Stimulated activated CD4-positive, alpha-beta T cell treated with anti-CD3 and anti-CD28 coated beads, Interleukin-15, amount 100 ng/mL, for 1 hour (primary cell): ENCODE measurements at places on chromosomes 2 and 18.

- no peak for DNase-seq
Observed at GRCh38 chr2:220341014-220341413, 713.6 kb downstream of the SLC4A3 start.

- no peak for DNase-seq
Observed at GRCh38 chr2:5839550-5839949, 147.4 kb downstream of the SOX11 start.

DNA sequence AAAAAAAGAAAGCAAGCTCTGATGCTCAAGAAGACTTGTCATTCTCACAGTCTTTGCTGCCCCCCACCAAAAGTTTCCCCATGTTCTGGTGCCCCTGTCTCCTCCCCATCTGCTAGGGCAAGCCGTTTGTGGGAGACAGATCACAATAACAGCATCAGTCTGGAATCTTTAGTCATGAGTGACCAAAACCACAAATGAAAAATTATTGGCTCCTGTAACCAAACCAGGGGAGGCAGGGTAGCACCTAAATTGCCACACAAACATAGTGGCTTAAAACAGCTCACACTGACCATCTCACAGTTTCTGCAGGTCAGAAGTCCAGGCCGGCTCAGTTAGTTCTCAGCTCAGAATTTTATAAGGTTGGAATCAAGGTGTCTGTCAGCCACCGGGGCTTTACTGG, 9.1 kb upstream of the B3GNT7 start:
- DNase-seq = no peak

DNA sequence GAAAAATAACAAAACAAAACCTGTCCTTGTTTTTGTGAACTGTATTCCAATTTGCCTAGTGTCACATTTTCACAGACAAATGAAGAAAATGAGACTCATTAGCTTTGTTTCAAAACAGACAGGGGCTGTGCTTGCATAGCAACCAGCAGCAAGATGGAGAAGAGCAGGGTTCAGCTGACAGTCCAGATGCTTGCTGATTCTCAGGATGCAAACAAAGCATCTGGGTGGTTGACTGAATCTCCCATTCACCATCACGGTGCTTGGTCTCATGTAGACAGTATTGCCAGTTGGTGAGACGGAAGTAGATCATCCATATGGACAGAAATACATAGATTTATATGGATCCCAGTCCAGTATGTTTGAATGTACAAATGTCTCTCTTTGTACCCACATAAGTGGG, 326.8 kb downstream of the CCDC85A start:
- no peak for DNase-seq

- no peak for DNase-seq
Observed at GRCh38 chr2:67075056-67075455, 322.1 kb upstream of the ETAA1 start.

DNA sequence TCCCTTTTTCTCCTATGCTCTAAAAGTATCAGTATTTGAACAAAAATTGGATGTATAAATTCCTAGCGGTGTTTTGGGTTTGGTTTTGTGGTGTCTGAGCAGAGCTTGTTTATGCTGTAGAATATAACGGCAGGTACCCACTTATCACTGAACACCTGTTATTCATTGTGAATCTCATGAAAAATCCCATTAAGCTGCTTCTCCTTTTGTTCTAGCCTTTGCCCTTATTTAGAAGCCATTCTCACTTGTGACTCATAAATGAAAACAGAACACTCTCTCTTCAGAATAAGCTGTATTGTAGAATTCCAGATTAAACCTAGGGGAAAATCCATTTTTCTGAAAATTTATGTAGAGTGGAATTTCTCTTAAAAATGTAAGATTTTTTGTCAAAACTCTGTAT, 104.0 kb downstream of the PRPF40A start:
- DNase-seq = no peak

- DNase-seq = no peak
Observed at GRCh38 chr18:68817584-68817983, 19.7 kb downstream of the CCDC102B start.

GRCh38 chr2:227511239-227511930, 39.4 kb downstream of the AGFG1 start:
- no peak for DNase-seq

- no peak for DNase-seq
Observed at GRCh38 chr2:8722986-8723385, 41.1 kb downstream of the ID2 start.

DNA sequence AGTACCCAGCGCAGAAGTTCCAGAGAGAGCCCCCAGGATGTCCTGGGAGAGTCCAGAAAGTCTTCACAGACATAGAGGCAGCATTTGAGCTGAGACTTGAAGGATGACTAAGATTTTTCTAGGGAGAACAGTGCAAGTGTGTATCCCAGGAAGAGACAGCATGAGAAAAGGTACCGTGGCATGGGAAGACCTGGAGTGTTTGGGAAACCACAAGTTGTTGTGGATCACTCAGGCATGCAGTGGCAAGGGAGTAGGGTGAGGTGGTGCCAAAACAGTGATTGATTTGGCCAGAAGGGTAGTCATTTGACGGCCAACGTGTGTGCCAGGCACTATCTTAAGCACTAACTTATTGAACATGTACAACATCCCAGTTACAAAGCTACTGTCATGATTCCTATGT, 24.5 kb upstream of the KCNK3 start:
- no peak for DNase-seq

DNA sequence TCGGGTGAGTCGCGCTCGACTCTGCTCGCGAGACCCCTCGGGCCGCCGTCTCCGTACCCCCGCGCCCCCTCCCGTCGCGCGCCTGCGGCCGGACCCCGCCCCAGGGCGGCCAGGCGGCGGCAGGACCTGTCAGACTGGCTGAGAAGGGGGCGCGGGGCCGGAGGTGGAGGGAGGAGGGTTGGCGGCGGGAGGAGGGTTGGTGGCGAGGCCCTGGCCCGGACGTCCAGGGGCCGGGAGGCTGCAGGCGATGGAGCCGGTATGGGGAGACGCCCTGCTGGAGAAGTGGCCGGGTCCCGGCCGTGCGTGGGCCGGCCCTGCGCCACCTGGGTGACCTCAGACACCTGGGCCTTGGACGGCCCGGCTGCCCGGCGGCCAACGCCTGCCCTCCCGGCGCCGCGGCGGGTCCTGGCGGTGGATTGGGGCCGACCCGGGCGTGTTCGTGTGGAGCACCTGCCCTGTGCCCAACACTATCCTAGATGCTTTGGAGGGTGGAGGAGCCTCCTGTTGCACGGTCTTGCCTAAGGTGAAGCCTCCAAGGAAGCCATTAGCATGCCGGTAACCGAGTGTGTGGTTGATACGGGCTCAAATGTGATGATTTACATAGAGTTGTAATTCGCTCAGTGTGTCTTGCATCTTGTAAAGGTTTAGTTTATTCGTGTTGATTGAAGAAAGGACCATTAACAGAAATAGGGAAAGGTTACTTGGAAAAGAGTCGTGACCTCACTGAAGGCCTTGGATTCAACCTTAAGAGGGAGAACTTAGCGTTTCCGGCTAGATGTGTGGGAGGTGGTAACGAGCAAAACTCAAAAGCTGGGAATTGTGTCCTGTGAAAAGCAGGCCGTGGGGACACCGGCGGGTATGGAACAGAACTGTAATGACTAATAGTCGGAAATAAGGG, 550 bp downstream of the MYL12B start:
- no peak for DNase-seq

DNA sequence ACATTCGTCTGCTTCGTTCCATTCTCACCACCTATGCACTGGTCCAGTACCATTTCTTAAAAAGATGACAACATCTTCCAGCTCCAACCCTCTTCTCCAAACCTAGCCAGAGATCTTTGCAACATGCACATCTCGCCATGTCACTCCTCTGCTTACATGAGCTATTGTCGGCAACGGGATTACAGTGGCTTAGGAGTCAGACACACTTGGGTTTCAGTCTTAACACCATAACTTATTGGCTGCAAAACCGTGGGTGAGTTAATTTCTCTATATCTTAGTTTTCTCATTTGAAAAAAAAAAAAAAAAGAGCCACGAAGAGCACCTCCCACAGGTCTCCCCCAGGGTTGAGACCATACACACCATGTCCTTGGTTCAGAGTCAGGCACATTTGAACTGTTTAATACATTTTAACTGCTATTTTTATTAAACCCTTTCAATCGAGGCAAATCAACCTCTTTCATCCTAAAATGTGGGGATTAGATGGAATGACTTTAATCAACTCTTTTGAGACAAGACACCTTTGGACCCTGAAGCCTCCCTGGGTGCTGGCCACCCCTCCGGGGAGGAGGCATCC, 889 bp downstream of the ANKRD29 start:
- DNase-seq = no peak

DNA sequence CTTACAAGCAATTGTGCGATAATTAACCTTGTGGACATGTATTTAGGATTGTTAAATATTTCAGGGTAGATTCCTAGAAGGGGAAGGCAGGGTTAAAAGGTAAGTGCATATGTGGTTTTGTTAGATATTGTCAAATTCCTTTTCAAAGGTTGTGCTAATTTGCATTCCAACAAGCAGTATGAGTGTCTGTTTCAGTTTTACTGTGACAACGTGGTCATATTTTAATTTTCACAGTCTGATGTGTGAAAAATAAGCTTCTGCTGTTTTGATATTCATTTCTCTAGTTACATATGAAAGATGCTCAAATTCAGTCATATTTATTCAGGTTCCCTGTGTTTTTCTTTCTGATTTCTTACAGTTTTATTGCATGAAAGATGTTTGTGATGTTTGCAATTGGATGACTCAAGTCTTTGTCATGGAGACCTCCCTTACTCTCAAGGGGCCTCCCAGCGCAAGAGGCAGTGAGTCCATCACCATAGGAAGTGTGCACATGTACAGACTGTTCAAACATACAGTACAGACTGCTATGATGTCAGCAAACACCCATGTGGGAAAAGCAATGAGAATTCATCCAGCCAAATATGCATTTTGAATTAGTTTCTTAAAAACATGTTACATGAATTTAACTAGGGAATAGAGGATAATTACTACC, 310.8 kb downstream of the GALR1 start:
- DNase-seq = no peak

DNA sequence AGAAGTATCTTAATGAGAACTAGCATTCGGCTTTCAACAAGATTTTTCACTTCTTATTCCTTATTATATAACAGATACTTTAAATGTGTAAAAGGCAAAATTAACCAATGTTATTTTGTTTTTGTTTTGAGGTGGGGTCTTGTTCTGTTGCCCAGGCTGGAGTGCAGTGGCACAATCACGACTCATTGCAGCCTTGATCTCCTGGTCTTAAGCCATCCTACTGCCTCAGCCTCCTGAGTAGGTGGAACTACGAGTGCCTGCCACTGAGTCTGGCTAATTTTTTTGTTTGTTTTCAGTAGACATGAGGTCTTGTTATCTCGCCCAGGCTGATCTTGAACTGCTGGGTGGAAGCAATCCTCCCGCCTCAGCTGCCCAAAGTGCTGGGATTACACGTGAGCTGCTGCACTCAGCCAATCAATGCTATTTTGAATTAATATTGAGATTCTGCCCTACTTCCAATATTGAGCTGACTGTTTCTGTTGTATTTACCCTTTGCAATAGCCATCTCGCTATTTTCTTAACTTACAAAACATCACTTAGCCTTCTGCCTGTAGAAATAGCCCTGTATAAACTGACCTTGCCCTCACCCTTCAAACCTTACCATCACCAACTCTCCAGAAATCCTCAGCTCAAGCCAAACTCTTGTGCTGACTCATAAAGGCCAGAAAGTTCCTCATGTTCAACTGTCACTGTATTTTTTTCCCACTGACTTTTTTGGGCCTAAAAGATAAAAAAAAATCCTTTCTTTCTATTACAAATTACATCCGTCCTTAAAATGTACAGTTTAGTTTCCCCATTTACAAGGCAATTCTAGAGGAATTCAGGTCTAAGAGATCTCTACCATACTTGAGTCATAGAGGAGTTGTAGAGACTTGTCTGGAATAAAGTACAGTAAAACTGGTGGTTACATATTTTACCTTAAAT, 94.3 kb downstream of the OLA1 start:
- DNase-seq = no peak

GRCh38 chr2:216057688-216058193, 23.9 kb downstream of the PECR start:
- peak; percentile 22 for DNase-seq

DNA sequence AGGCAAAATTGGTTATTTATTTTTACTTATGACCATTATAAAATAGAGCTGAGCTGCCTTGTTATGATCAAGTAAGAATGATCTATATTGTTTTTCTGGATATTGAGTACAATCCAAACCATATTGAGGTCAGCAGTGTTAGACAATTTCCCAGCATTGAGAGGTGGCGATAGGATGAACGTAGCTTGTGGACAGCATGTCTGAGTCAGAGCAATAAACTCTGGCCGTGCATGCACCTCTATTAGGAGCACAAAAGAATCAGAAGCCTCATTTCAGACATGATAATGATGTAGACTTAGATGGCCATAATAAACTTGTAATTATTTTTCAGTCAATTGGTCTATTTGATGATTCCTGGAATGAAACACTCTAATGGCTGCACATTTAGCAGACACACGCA, 491.6 kb downstream of the RIT2 start:
- no peak for DNase-seq

- DNase-seq = no peak
Observed at GRCh38 chr18:3688690-3689089, 238.7 kb downstream of the TGIF1 start.

DNA sequence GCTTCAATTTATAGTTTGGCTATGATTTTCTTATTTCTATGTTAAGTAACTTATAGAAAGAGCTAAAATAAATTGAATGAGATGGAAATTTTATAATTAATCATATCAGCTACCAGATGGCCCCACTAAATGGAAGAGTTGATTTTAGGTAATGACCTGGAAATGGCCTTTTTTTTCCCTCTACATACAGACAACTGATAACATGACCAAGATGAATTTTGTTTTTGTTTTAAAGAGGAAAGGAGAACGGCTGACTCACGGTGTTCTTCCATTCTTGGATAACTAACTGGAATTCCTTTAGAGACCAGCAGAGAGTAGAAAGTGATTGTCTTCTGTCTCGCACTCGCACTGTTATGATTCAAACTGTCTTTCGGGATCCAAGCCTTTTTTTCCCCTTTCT, 91.0 kb downstream of the TMEM185B start:
- no peak for DNase-seq
